Fibroblast of mammary gland (primary cell): ENCODE measurements at places on chromosomes 11 and 22.
A peak's percentile ranks its signal among the peaks of the same experiment; 100 is the strongest.

DNA sequence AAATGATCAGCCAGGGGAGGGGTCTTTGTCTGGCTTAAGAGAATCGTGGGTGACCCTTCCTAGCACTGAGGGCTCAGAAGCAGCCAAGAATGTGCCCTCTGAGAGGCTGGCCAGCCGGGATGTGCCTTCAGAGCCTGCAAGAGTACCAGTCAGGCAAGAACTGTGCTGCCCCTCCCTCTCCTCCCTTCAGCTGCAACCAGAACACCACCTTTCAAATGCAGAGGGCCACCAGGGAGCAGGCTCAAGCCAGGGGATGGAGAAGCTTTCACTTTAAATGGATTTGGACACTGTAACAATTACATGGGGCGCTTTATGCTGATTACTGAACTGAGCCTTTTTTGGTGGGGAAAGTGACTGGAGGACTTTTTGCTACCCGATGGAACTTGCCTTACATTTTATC is 44.9 kb upstream of the TENM4 start:
- DNase-seq = no peak

GRCh38 chr11:121472312-121472711 is 19.5 kb upstream of the SORL1-AS1 start:
- DNase-seq = no peak

- no peak for DNase-seq
These were observed 2.1 kb downstream of the CD3D start for GRCh38 chr11:118340449-118340848.

GRCh38 chr11:87374038-87374807 is 336.5 kb downstream of the TMEM135 start:
- DNase-seq = no peak

DNA sequence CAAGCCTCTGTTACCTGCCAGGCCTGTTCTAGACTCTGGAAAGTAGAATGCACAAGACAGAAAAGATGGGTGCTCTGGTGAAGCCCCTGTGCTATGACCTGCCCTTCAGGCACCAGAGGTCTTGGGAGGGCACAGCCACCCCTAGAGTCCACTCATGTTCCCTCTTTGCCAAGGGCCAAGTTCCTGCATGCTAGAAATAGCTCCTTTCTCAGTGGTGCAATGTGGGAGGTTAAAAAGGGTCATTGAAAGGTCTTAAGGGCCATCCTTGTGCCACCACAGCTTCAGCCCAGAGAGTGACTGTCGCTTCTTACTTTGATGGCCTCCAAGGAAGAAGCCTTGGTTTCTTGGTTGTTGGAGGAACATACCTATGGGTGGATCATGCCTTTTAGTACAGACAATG is 84.6 kb upstream of the PARVA start:
- no peak for DNase-seq

DNA sequence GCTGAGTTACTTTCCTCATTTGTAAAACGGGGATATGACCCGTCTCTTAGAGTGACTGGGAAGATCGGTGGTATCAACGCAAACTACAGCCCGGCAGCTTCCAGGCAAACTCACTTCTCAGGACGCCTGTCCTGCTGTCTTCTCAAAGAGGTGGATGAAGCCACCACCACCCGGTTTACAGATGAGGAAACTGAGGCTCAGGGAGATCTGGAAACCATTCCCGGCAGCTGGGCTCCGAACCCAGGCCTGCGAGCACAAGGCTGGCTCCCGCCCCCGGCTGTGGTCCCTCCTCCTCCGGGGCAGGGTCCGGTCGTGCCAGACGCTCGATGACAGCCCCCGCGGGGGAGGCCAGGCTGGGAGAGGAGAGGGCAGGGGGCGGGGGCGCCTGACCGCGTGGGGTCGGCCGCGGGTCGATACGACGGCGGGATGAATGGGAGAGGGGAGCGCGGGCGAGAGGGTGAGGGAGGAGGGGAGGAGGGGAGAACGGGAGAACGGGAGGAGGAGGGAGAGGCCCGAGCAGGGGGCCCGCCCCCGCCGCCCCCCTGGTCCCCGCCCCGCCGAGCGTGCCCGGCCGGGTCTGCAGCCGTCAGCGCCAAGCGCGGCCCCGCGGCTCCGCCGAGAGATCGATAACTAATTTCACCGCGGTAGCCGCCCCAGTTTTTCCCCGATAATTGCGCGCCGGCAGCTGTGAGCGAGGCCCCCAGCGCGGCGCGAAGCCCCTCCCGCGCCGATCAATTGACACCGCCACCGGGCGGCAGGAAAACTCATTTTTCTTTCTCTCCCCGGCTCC is 14.0 kb downstream of the IGLL1 start:
- no peak for DNase-seq

GRCh38 chr11:55697817-55698216 is 35.8 kb downstream of the OR4C6 start:
- no peak for DNase-seq

DNA sequence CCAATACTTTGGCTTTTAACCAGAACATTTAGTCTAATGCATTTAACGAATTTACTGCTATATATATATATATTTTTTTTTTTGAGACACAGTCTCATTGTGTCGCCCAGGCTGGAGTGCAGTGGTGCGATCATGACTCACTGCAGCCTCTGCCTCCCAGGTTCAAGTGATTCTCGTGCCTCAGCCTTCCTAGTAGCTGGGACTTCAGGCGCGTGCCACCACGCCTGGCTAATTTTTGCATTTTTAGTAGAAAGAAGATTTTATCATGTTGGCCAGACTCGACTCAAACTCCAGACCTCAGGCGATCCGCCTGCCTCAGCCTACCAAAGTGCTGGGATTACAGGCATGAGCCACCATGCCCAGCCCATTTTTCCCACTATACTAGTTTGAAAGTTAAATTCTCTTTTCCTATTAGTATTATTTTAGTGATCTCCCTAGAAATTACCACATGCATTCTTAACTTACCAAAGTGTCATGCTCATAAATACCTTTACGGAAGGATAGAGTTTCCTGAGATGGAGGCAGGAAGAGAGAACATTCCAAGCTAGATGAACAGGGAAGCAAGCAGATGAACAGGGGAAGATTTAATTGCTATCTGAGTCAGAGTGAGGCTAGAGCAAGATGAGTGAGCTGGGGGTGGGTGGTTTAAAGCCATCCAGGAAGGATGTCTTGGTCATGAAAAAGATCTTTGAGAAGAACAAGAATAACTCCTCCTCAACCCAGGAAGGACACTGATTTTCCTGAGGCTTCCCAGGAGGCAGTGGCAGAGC is 4.4 kb upstream of the PGAP2 start:
- DNase-seq = peak; percentile 76

GRCh38 chr22:39537975-39538374 is 5.4 kb upstream of the RPS19BP1 start:
- no peak for DNase-seq

DNA sequence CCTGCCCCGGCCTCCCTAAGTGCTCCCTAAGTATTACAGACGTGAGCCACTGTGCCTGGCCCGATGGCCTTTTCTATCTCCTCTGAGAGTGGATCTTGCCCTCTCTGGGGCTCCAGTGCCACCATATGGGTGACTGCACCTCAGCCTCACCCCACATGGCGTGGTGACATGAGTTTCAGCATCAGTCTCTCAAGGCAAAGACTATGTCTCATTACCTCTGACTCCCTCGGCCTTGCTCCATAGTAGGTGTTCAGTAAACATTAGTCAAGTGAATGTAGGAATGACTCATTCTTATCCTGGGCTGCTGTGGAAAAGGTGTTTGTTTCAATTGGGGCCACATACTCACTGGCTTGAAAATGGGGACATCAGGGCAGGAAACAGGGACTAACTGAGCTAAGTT is 168.8 kb downstream of the GRIK4 start:
- DNase-seq = no peak

- peak; percentile 43 for DNase-seq
These were observed 6.4 kb upstream of the ME3 start for GRCh38 chr11:86678823-86679222.

DNA sequence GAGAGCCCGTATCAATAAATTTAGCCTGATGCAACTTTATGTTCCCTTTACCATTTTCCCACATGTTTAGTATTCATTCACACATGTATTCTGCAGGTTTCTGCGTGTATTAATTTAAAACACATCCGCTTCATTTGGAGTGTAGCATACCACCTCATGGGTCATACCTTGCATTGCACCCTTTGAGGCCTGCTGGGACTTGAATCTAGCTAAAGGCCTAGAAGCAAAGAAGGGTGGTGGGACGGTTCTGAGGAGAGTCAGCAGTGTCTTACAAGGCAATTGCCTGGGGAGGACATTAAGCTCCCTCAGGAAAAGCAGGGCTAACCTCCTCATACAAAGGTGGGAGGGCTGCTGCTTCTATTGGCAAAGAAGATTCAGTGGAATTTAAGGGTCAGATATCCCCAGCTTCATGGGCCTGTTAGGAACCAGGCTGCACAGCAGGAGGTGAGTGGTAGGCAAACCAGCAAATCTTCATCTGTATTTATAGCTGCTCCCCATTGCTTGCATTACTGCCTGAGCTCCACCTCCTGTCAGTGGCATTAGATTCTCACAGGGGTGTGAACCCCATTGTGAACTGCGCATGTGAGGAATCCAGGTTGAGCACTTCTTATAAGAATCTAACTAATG is 15.9 kb upstream of the SNX19 start:
- DNase-seq = no peak

DNA sequence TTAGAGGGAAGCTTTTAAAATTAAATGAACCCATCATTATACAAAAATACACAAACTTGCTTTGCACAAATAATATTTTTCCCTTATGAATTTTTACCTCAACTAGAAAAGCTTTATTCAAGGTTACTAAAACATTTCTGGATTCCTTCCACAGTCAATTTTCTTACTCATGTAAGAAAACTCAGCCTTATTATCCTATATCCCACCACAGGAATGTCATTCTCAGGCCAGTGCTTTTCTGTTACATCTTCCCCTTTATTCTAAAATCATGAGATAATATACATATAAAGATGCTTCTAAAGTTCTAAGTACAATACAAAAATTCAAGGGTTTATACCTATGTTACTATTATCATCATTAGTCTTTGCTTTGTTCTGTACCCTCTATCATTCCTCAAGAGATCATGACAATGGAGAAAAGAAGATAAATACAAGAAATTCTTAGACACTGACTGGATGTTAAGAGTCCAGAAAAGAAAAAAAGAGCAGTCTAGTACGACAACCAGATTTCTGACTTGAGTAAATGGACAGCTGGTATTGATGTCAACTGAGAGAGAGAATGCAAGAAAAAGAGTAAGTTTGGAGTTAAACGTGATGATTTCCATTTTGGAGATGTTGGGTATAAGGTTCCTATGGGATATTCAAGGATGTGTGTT is 60.3 kb downstream of the MTMR2 start:
- DNase-seq = peak; percentile 74

DNA sequence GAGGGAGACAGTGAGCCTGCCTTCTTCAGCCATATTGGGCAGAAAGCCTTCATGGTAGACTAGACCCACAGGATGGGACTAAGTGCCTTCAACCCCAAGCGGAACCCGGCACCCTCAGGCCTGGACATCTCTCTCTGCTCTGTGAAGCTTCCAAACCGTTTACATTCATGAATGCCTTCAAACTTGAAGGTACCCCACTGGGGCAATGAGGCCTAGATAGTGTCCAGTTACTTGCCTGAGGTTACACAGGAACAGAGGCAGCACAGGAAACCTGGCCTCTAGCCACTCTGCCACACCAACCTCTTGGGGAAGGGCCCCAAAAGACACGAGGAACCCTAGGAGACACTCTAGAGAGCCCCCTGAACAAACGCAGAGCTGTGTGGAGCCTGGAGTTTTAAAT is 14.5 kb upstream of the CYP2R1 start:
- no peak for DNase-seq

DNA sequence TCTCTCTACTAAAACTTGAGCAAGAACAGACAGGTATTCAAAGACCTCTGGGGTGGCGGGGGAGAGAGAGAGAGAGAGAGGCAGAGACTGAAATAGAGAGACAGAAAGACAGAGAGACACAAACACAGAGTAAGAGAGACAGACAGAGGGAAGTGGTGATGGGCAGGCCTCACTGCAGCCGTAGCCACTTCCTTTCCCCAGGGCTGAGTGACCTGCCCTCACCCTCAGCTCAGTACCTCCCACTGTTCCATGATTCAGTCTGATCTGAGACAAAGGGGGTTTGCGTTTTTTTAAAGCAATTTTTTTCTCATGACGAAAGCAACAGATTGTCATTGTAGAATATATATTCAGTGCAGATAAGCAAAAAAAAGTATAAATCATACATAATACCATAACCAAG is 607.9 kb upstream of the B3GAT1 start:
- no peak for DNase-seq

DNA sequence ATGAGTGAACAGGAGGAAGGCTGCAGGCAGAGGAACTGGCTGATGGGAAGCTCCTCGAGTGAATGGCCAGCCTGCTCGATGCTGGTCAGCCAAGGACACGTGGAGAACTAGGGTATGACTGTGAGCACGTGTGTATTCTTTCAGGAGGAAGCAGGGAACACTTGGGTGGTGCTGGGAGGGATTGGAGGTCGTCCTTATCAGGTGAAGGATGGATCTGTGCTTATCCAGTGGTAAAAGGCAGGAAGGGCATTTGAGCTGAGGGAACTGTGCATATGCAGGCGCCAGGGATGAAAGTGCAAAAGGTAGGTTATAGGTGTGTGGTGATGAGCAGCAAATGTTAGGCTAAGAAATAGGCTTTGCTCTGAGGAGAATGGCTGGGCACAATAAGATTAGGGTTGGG is 9.7 kb upstream of the SLCO2B1 start:
- no peak for DNase-seq

DNA sequence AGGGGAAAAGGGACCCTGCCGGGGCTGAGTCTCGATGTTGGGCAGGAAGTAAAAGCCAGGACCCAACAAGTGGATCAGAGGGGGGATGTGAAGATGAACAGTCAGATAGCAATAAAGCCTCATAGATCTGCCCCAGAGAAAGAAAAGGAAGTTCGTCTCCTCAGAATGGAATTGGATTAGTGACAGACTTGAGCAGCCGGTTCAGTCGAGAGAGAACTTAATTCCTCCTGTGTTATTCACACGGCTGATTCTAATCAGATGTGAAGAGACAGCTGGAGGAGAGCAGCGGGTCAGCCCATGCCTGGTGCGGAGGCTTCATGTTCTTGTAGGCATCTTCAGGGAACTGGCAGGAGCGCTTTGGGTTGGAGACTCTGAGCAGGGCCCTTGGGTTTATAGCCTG is 29.3 kb upstream of the CABP7 start:
- DNase-seq = no peak

GRCh38 chr11:131724436-131724975 is 354.1 kb downstream of the NTM start:
- no peak for DNase-seq

GRCh38 chr11:66045177-66045639 is 3.8 kb downstream of the GAL3ST3 start:
- peak; percentile 68 for DNase-seq

- DNase-seq = no peak
These were observed 73.1 kb downstream of the COMMD9 start for GRCh38 chr11:36216061-36216615.
